ENCODE measurements at places on chromosomes 2 and 18.

DNA sequence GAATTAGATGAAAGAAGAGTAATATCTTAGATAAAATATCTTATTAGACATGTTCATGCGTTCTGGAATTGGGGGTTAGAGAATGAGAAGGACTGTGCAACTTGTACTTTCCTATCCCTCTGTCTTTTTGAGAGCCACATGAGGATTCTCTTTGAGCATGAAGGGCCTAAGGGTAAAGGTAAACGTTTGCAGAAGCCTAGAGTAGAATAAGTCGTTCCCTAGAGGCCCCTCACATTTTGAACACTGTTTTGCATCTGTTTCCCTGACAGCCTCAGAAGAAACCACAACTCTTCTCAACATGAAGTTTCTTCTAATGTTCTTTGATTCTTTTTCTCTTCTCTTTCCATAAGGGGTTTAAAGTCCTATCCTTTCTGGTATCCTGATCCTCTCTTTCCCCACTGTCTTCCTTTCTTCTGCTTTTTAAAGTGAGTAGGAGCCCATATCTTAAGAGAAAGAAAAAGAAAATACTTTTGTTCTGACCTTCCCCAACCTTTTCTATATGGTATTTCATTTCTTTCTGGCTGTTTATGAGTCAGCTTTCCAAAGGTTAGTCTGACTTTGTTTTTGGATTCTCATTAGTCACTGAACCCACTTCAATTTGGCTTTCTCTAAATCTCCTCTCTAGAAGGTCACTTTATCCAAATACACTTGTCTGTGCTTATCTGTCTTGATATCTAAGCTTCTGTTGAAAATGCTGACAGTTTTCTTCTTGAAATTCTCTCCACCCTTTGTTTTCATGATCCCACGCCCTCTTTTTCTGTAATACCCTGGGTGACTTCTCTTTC lies 34.8 kb downstream of the PPP1R1C start:
- no peaks in the 10 kb centered on the region for H3K27me3 ChIP-seq
- no peaks in the 10 kb centered on the region for H3K36me3 ChIP-seq
- no peak overlapping the region for H3K27ac ChIP-seq
- no peak overlapping the region for H3K4me3 ChIP-seq
- H3K4me1 ChIP-seq: no peaks in the 10 kb centered on the region

GRCh38 chr2:144032566-144032965 lies 487.4 kb downstream of the ZEB2 start:
- no peaks in the 10 kb centered on the region for H3K27me3 ChIP-seq
- H3K4me3 ChIP-seq: no peak overlapping the region
- no peak overlapping the region for H3K27ac ChIP-seq
- H3K36me3 ChIP-seq: no peaks in the 10 kb centered on the region

DNA sequence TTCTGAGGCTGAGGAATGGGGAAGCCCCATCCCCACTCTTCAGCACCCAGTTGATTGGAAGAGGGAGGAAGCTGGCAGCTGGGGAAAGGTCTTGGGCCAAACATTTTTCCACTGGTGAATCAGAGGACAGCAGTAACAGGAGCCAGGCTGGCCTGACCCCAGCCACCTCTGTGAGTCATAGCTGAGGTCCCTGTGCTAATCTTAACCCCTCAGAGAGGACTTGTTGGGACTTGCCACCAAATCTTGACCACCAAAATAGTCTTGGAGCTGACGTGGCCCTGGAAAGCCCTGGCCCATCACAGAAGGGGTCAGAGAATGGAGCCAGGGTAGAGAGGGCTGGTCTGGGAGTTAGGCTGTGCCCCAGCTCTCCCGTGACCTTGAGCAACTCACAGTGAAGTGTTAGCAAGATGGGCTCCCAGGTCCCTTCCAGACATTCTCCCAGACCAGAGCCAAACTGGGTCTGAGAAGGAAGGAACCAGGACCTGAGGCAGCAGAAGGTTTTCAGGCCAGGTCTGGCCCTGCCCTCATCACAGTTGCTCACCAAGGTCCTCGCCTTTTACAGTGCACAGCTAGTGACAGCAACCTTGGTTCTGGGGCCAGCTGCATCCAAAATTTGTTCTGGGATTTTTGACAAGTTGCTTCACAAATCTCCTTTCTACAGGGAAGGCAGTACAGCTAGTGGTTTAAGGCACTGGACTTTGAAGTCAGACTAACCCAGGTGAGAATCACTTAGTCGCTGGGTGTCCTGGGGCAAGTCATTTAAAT lies 266.6 kb downstream of the CYP26B1 start:
- no peaks in the 10 kb centered on the region for H3K36me3 ChIP-seq
- no peak overlapping the region for H3K4me3 ChIP-seq
- no peak overlapping the region for H3K27ac ChIP-seq
- H3K27me3 ChIP-seq: peaks cover 3% of the 10 kb centered on the region

GRCh38 chr2:120317916-120318315 lies 28.0 kb upstream of the INHBB start:
- no peak overlapping the region for H3K27ac ChIP-seq
- no peaks in the 10 kb centered on the region for H3K4me1 ChIP-seq
- H3K36me3 ChIP-seq: no peaks in the 10 kb centered on the region
- no peaks in the 10 kb centered on the region for H3K27me3 ChIP-seq

- H3K36me3 ChIP-seq: no peaks in the 10 kb centered on the region
- DNase-seq: peak; percentile 39
- H3K4me1 ChIP-seq: peaks cover 9% of the 10 kb centered on the region
- H3K27ac ChIP-seq: peak overlapping the region; percentile 50
- H3K27me3 ChIP-seq: no peaks in the 10 kb centered on the region
- peak overlapping the region; percentile 74 for H3K4me3 ChIP-seq
These were observed 32.8 kb downstream of the TTC32 start for GRCh38 chr2:19868701-19869580.

GRCh38 chr2:190156530-190157212 lies 94.1 kb upstream of the MSTN start:
- no peaks in the 10 kb centered on the region for H3K27me3 ChIP-seq
- H3K4me3 ChIP-seq: no peak overlapping the region
- no peaks in the 10 kb centered on the region for H3K36me3 ChIP-seq
- H3K4me1 ChIP-seq: no peaks in the 10 kb centered on the region
- H3K27ac ChIP-seq: no peak overlapping the region
- no peak for DNase-seq

DNA sequence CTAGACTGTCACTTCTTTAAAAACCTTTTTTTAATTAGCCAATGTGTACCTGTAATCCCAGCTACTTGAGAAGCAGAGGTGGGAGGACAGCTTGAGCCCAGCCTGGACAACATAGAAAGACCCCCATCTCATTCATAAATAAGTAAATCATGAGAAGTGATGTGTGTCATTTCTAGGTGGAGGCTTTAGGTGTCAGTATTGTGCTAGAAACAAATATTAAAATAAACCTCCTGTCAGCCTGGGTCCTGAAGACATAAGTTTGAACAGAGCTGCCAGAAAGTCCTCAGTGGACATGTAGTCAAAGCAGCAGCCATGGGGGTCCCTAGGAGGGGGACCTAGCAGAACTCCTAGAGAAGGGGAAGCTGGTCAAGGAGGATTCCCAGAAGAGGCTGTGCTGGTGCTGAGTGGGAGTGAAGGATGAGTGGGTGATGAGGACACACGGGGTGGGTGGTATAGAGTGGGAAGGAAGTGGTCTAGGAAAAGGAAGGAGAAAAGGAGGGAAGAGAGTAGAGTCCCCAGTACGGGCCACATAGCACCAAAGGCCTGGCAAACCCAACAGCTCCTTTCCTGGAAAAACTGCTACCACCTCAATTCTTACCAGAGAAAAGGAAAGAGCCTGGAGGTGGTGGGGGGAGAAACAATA lies 316.6 kb upstream of the NCKAP5 start:
- H3K36me3 ChIP-seq: no peaks in the 10 kb centered on the region
- DNase-seq: no peak
- no peaks in the 10 kb centered on the region for H3K27me3 ChIP-seq
- no peak overlapping the region for H3K4me3 ChIP-seq

- no peaks in the 10 kb centered on the region for H3K4me1 ChIP-seq
- H3K36me3 ChIP-seq: no peaks in the 10 kb centered on the region
- H3K27ac ChIP-seq: no peak overlapping the region
- no peaks in the 10 kb centered on the region for H3K27me3 ChIP-seq
These were observed 47.8 kb downstream of the LRRTM1 start for GRCh38 chr2:80256782-80257167.

GRCh38 chr2:237058423-237058822 lies 27.3 kb upstream of the COPS8 start:
- H3K27ac ChIP-seq: no peak overlapping the region
- DNase-seq: no peak
- no peak overlapping the region for H3K4me3 ChIP-seq
- no peaks in the 10 kb centered on the region for H3K4me1 ChIP-seq
- H3K36me3 ChIP-seq: no peaks in the 10 kb centered on the region

- H3K36me3 ChIP-seq: no peaks in the 10 kb centered on the region
- no peak overlapping the region for H3K27ac ChIP-seq
- H3K4me1 ChIP-seq: no peaks in the 10 kb centered on the region
- H3K4me3 ChIP-seq: no peak overlapping the region
These were observed 334.9 kb upstream of the RAB12 start for GRCh38 chr18:8274370-8274769.

DNA sequence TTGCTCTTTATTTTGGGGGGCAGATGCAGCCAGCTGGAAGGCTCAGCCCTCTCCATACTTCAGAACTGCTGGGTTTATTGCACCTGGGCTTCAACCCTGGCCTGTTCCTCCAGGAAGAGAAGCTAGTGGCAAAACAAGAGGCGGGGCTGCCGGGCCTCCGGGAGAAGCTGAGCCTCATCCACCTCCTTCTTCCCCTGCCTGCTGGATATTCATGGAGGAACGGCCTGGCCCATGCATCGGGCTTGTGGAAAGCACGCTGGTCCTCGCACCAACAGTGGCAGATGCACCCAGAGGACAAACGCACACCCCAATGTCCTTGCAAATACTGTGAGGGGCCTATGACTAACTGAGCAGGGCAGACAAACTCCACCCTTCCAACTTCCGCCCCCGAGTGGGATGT lies 30.6 kb downstream of the FAM178B start:
- H3K4me1 ChIP-seq: peaks cover 25% of the 10 kb centered on the region
- no peak for DNase-seq
- H3K27ac ChIP-seq: no peak overlapping the region

DNA sequence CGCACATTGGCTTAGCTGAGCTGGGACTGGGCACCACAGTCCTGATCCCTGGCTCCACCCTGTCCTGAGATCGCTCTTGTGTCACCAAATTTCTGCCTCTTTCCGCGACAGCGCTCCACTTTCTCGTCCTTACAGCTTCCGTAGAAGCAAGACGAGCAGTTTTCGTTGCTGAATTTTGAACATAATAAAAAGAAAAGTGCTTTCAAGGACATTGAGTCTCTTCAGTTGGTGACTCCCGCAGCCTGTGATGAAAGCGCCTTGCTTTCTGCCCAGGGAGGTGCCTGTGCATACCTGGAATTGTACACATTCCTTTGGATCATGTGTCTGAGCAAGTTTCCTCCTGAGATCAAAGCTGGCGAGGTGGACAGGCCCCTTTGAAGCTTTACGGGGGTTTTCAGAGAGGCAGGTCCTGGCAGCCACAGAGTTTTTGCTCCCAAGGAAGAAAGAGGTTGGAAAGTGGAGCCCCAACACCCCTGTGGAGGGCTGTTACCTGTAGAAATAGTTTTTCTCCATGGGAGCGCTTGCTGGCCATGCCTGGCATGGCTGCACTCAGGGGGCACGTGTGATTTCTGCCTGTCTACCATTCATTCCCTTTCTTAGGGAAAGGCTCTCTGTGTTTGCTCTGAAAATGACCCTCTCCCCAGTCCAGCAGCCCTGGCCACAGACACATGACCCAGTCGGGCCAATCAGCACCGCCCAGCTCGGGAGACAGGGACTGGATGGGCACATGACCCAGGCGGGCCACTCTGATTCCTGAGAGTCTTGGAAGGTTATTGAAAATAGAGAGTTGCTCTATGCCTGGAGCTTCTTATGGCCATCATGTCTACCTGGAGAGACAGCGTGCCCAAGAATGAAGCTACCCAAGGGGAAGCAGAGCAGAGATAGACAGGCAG lies 115.6 kb upstream of the OTOS start:
- no peaks in the 10 kb centered on the region for H3K36me3 ChIP-seq
- no peaks in the 10 kb centered on the region for H3K27me3 ChIP-seq
- no peaks in the 10 kb centered on the region for H3K4me1 ChIP-seq
- H3K27ac ChIP-seq: no peak overlapping the region
- no peak overlapping the region for H3K4me3 ChIP-seq

- no peak for DNase-seq
- no peak overlapping the region for H3K27ac ChIP-seq
- no peak overlapping the region for H3K4me3 ChIP-seq
- peaks cover under 1% of the 10 kb centered on the region for H3K27me3 ChIP-seq
- no peaks in the 10 kb centered on the region for H3K4me1 ChIP-seq
- H3K36me3 ChIP-seq: no peaks in the 10 kb centered on the region
These were observed 122.9 kb downstream of the PRKRA start for GRCh38 chr2:178328037-178328436.

GRCh38 chr2:174846218-174846617 lies 81.9 kb upstream of the CHRNA1 start:
- H3K4me1 ChIP-seq: no peaks in the 10 kb centered on the region
- no peak overlapping the region for H3K27ac ChIP-seq
- H3K27me3 ChIP-seq: no peaks in the 10 kb centered on the region
- no peak overlapping the region for H3K4me3 ChIP-seq
- no peak for DNase-seq

DNA sequence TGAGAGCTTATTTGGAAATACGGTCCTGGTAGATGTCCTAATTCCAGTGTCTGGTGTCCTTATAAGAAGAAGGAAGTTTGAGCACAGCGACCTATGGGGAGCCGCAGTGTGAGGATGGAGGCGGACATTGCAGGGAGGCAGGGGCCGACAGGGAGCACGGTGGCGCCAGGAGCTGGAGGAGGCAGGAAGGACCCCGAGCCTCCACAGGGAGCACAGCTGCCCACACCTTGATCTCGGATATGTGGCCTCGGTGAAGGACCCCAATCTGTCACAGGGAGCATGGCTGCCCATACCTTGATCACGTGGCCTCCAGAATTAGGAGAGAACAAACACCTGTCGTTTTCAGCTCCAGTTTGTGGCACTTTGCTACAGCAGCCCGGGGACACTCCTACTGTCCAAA lies 461.6 kb upstream of the SALL3 start:
- no peaks in the 10 kb centered on the region for H3K27me3 ChIP-seq
- H3K36me3 ChIP-seq: no peaks in the 10 kb centered on the region
- no peak overlapping the region for H3K27ac ChIP-seq
- no peak for DNase-seq

DNA sequence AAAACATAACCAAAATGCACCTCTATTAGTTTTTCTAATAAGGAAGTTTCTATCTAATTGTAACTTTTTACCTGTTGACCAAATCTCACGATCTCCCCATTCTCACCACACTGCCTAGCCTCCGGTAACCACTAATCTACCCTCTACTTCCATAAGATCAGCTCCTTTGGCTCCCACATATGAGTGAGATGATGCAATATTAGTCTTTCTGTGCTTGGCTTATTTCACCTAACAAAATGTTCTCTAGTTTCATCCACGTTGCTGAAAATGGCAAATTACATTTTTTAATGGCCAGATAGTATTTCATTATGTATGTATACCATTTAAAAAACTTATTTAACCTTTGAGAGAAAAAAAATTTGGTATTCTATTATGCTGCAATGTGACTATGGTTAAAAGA lies 379.0 kb upstream of the NXPH2 start:
- no peak overlapping the region for H3K27ac ChIP-seq
- H3K4me3 ChIP-seq: no peak overlapping the region

Data from effector memory CD4-positive, alpha-beta T cell (primary cell).